ENCODE measurements at places on chromosomes 6 and 20. TPM values are rescaled to one million over a fixed set of nuclear protein-coding genes. Genes with fewer than 3 reads are reported as not detected.

The PACSIN1 gene
- total RNA-seq, result not detected

The HDDC2 gene
- 125 TPM for total RNA-seq

The BPIFA1 gene
- total RNA-seq, result not detected

The CFAP61 gene
- total RNA-seq, result not detected

The CLIC1 gene
- total RNA-seq, result 571 TPM

The TREM2 gene
- total RNA-seq, result not detected

The MED23 gene
- total RNA-seq, result 19.0 TPM

The ULBP2 gene
- total RNA-seq, result 7.4 TPM

The OPRM1 gene
- not detected for total RNA-seq

The BPIFB1 gene
- total RNA-seq, result not detected

The EGFL8 gene
- 1.0 TPM for total RNA-seq

The NKX2-2 gene
- total RNA-seq, result 3.1 TPM

The SIRPB2 gene
- total RNA-seq, result not detected

The FAXC gene
- total RNA-seq, result 22.3 TPM

The GINS1 gene
- 12.7 TPM for total RNA-seq

The KLC4 gene
- 44.3 TPM for total RNA-seq

The TRMT11 gene
- 7.7 TPM for total RNA-seq

The ENPP5 gene
- total RNA-seq, result not detected

The UBE3D gene
- 5.0 TPM for total RNA-seq

The SH3BGRL2 gene
- 1.2 TPM for total RNA-seq

The MDFI gene
- not detected for total RNA-seq

The CPXM1 gene
- 1.2 TPM for total RNA-seq

The FILIP1 gene
- total RNA-seq, result 0.03 TPM

The HLA-DRA gene
- not detected for total RNA-seq

The CPNE5 gene
- not detected for total RNA-seq

The LST1 gene
- not detected for total RNA-seq

The TRAPPC3L gene
- not detected for total RNA-seq

The TMEM217 gene
- 0.36 TPM for total RNA-seq

The PRDM13 gene
- not detected for total RNA-seq

The CRYBG1 gene
- total RNA-seq, result 2.3 TPM

The CGAS gene
- total RNA-seq, result 14.0 TPM

The MAK gene
- not detected for total RNA-seq

The SLC17A3 gene
- 0.86 TPM for total RNA-seq

The SLC24A3 gene
- not detected for total RNA-seq

The GHRH gene
- not detected for total RNA-seq

The EPHA7 gene
- 7.0 TPM for total RNA-seq

The SYCP2L gene
- 0.99 TPM for total RNA-seq

The ZNFX1 gene
- 29.6 TPM for total RNA-seq

The PHIP gene
- total RNA-seq, result 15.4 TPM

The KCNK16 gene
- total RNA-seq, result not detected

The MTFR2 gene
- 5.7 TPM for total RNA-seq
